ENCODE measurements at places on chromosomes 4 and X. TPM values are rescaled to one million over a fixed set of nuclear protein-coding genes. Genes with fewer than 3 reads are reported as not detected.

MAGEA2B gene
- not detected for total RNA-seq

AGTR2 gene
- total RNA-seq = not detected

BTC gene
- total RNA-seq = under 0.01 TPM

VCX gene
- not detected for total RNA-seq

TEX13D gene
- not detected for total RNA-seq

CT45A6 gene
- not detected for total RNA-seq

TCEAL7 gene
- total RNA-seq = 5.9 TPM

DUSP21 gene
- total RNA-seq = not detected

RS1 gene
- total RNA-seq = not detected

SPANXA2 gene
- total RNA-seq = not detected

ANAPC10 gene
- 15.7 TPM for total RNA-seq

NKX3-2 gene
- 0.15 TPM for total RNA-seq

RPGR gene
- 4.4 TPM for total RNA-seq

FGFBP1 gene
- total RNA-seq = not detected

DLG3 gene
- 15.8 TPM for total RNA-seq

SLC49A3 gene
- 1.1 TPM for total RNA-seq

AFP gene
- 0.59 TPM for total RNA-seq

STAP1 gene
- total RNA-seq = not detected

ANXA3 gene
- total RNA-seq = 8.8 TPM

PRSS12 gene
- 13.0 TPM for total RNA-seq

CDKN2AIP gene
- total RNA-seq = 11.8 TPM

UGT8 gene
- total RNA-seq = not detected

EMCN gene
- 3.2 TPM for total RNA-seq

Data from smooth muscle cell of the coronary artery (primary cell).